Central memory CD4-positive, alpha-beta T cell (primary cell): ENCODE measurements at places on chromosomes 5 and 9.
A peak's percentile ranks its signal among the peaks of the same experiment; 100 is the strongest.

DNA sequence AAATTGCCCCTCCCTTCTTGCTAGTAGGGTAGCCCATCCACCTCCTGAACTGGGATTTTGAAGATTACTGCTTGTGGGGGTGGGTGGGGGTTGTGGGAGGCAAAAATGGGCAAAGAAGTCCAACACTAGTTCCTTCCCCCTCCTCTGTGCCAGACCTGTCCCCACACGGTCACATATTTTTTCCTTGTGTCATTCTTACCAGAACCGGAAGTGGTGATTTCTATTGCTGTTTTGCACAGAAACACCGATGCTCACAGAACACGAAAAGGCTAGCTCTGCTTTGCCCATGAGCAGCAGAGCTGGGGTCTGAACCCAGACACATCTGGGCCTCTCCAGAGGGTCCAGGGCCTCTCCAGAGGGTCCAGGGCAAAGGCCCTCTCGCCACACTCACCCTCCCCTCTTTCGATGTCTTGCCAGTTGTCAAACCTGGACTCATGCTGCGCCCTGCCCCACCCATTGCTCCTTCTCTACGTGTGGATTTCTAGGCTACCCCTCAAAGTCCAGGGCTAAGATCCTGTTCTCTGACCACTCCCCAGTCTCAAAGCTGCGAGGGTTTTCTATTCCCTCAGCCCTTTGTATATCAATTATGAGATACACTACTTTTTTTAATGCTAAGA lies 264.4 kb upstream of the MSX2 start:
- no peak for DNase-seq

GRCh38 chr5:123549256-123549904 lies 37.4 kb downstream of the CSNK1G3 start:
- DNase-seq, result peak; percentile 77

DNA sequence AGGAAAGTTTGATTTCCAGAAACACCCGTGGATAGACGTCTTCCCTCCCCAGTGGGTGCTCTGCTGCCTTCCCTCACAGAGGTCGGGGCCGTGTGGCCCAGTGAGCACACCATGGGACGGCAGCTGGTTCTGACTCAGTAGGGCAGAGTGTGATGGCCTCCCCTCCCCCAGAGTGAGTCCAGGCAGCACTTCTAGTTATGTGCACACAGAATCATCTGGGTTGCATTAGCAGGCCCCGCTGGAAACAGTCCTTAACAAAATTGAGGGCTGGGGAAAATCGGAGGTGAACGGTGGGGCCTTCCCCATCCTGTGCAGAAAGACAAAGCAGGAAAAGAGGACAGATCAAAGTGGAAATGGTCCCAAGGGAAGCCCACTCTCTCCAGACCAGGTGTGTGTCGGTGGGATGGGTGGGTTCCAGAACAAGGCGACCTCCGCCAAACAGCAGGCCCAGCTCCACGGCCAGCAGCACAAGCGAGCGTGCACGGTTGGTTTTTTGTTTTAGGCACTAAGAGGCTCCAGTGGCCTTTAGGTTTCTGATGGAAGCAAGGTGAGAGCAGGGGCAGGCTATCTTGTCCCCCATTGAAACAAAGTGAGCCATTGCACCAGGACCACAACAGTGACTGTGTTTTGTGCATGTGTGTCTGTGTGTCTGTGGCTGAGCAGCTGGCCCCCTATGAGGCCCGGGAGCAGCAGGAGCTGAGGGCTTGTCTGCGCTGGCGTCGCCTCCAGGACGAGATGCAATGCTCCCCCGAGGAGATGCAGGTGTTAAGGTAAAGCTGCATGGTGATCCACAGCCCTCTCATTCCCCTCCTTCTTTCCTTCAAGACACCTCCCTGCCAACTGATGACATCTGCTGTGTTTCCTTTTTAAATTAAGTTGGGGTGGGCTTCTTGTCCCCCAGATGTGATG lies 201.5 kb downstream of the AOPEP start:
- no peak for DNase-seq

DNA sequence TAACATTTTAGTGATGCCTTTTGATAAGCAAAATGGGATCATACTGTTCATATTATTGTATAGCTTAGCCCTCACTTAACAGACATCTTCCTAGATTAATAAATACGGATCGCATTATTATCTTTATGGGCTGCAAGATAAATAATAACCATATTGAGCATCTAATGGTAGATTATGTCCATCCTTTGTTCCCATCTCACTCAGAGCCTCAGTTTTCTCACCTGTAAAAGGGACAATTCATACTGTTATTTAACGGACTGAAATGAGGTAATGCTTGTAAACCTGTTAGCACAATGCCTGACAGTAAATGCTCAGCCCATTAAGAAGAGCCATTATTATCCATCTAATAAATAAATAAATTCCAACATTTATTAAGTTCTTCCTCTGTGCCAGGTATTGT lies 3.0 kb upstream of the RPL26L1 start:
- no peak for DNase-seq

GRCh38 chr5:151490627-151491026 lies 43.2 kb downstream of the SLC36A1 start:
- DNase-seq, result no peak

- DNase-seq, result no peak
Measured at GRCh38 chr5:354581-355378, 33.3 kb downstream of the AHRR start.

- DNase-seq, result no peak
Measured at GRCh38 chr5:39772307-39772706, 347.5 kb upstream of the DAB2 start.

GRCh38 chr5:9251379-9251980 lies 294.4 kb downstream of the SEMA5A start:
- no peak for DNase-seq

DNA sequence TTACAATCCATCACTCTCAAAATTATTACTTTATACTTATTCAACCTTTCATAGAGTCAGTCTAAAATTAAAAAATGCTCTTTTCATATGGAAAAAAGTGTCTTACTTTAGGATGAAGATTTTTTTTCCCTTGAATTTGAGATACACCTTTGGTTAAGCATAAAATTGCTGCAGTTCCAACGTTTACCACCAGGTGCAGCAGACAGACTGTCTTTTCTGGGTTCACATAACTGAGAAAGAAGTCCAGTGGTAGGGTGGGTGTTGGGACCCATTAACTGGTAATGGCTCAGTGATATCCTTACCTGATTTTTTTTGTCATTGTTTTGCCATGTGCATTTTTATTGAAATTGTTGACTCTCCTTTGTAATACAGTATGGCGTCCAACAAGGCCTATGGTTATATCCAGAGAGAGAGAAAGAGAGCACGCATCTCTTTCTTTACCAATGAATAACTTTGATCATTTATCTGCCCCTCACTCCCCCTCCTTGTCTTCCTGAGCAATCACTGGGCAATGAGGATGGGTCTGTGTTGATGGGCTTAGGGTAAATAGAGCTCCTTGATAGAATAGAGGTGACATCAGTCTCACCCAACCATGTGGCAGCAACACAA lies 98.4 kb downstream of the FBXL7 start:
- DNase-seq, result no peak

DNA sequence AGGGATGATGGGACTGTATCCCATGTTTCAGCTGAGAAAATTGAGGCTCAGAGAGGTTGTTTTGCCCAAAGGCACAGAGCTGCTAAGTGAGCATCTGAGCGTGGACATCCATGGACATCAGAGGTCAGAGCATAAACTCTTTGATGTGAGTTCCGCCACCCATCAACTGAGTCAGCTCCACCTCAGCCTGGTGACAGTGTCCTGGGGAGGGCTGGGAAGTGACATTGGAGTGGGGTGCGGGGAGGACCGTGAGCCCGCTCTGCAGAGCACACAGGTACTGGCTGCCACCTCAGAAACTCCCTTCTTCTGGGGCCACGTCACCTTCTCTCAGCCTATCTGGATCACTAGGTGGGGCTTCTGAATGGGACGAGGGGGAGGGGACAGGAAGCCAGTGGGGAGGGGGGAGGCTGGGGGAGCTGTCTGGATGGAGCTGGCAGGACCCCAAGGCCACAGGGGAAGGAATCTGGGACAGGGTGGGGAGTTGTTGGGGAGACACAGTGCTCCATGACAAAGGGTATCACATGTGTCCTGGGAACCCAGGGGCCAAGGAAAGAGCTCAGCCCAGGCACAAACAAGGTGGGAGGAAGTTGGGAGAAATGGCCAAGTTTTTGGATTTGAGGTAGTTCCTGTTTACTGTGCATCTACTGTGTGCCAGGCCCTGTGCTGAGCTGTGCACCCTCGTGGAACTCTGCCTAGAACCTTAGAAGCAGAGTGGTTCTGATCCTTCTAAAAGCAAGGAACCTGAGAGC lies 2.5 kb downstream of the LAMC3 start:
- no peak for DNase-seq

DNA sequence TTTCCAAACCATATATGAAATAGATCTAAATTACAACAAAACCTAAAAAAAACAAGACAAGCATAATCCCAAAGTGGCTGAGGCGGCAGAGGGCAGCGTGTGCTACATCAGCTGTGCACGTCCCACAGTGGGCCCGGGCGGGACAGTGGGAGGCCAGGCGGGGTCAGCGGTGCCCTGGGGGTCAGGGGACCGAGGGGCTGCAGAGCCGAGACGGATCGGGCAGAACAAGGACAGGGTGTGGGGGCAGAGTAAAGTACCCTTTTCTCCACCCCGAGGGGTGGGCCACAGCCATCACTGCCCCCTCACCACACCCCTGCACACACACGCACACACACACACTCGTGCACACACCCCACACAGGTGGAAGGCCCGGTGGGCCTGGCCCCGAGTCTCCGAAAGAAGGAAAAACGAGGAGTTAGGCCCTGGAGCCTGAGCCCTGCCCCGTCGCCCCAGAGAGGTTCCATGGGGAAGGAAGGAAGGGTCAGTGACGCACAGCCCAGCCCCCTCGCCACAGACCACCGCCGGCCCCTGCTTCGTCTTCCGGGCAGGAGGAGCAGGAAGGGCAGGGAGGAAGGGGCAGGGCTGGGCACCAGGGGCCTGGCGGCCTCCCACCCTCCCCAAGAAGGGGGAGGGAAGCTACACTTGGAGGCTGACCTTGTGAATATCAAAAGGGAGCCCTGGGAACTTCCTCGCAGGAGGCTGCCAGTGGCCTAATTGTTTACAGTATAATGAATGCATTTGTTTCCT lies 49.6 kb upstream of the UBAC1 start:
- no peak for DNase-seq

GRCh38 chr9:128043467-128043868 lies 23.7 kb downstream of the NAIF1 start:
- no peak for DNase-seq

DNA sequence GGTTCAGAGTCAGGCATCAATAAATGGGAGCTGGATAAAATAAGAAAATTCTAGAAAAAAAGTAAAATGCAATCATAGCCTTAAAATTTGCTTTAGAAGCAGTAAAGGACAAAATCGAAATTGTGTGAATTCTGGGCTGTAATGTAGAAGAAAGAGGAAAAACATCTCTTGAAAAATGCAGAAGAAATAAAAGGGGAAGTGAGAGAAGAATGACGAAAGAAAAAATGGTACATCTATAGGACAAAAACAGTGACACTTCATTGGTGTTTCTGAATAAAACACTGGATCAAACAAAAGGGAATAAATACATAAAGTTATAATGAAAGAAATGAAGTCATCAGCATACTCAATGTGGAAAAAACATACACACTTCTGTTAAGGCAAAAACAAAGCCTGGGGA lies 642.3 kb downstream of the ACTL7B start:
- no peak for DNase-seq

DNA sequence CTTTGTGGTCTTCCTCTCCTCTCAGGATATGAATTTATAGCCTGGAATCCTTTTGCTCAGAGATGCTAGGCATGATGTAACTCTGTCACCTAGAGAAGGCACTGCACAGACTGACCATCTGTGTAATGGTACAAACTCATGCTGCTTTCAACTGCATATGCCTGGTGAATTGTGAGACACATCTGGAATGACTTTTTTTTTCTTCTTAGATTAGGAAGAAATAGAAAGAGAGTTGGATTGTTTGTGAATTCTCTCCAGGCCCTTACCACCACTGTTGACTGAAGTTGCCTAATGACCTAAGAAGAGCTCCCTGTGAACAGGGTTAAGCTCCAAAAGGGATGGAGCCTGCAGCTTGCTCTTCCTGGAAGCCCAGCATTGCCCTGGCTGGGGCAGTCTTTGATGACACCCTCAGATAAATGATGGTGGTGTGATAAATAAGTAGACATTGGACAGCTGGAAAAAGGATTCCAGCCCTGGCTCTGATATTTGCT lies 47.8 kb upstream of the TRIM32 start:
- DNase-seq, result no peak

- no peak for DNase-seq
Measured at GRCh38 chr5:159393854-159394274, 63.6 kb upstream of the IL12B start.

DNA sequence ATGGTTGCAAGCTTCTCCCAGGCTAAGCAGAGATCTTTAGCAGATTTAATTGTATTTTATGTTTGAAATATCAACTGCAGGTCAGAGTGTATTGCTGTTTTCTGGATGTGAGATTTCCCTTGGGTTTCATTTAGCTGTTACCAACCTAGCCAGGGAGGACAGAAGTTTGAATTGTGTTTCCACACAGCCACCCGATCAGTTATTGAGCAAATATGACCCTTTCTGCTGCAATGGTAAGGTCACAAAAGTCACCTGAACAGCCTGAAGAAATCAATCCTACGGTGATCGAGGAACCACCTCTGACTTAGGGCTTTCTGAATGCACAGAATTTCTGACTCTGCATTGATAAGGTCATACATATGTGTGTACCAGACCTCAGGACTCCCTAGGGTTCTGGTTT lies 419.9 kb downstream of the MAN2A1 start:
- DNase-seq, result no peak

DNA sequence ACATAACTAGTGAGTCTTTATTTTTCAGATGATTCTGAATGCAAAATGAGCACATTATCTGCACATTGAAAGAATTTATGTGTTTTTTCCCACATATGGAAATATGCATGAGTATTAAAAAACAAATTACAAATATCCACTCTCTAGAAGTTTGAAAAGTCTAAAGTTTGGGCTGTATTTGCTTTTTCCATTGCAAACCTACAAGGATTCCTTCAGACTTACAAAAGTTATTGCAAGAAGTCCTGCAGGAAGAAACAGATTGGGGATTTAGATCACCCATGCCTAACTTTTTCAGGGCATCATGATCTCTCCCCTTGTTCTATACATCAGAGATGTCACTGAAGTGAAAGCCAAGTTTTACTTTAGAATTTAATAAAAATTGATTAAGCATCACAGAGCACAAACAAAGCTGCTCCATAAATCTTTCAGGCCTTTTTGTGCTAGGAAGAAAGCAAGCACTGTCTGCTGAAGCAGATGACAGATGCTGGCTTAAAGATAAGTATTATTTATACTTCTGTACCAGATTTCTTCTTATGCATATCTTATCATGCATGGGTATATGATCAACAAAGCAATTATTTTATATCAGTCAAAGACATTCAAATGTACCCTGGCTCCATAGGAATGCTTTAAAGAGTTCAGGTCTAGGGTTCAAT lies 71.7 kb downstream of the NFIB start:
- DNase-seq, result no peak

DNA sequence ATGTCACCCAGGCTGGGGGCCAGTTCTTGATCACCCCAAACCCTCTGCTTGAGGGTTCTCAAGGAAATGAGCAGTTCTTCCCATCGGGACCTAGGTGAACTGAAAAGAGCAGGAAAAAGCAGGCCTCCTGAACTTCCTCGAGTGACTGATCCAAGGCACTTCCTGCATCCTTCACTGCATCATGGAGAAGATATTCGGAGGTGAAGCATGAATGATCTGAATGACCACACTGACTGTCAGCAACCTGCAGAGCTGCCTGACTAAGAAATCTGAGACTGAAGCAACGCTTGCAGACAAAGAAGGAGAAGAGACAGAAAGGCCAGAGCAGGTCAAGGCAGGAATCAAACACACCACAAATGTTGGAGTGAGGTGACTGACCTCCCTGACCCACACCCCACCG lies 420.2 kb downstream of the AGTPBP1 start:
- no peak for DNase-seq
